Fibroblast of lung (primary cell): ENCODE measurements at places on chromosomes 1 and 21. TPM values are rescaled to one million over a fixed set of nuclear protein-coding genes. Genes with fewer than 3 reads are reported as not detected.
A peak's percentile ranks its signal among the peaks of the same experiment; 100 is the strongest.

GRCh38 chr1:214524824-214525223 lies 26.6 kb downstream of the PTPN14 start:
- DNase-seq: peak; percentile 65
- no peak overlapping the region for H3K4me3 ChIP-seq
- no peak overlapping the region for H3K27ac ChIP-seq
- peaks cover 3% of the 10 kb centered on the region for H3K4me1 ChIP-seq
- H3K36me3 ChIP-seq: no peaks in the 10 kb centered on the region
- H3K27me3 ChIP-seq: no peaks in the 10 kb centered on the region

Gene FAM167B
- 2.1 and 3.1 TPM in 2 replicates for total RNA-seq

GRCh38 chr1:109884242-109884891 lies 26.3 kb upstream of the CSF1 start:
- no peak overlapping the region for H3K4me3 ChIP-seq
- H3K27ac ChIP-seq: no peak overlapping the region
- H3K36me3 ChIP-seq: no peaks in the 10 kb centered on the region
- H3K27me3 ChIP-seq: no peaks in the 10 kb centered on the region
- DNase-seq: no peak
- no peaks in the 10 kb centered on the region for H3K4me1 ChIP-seq

- H3K4me1 ChIP-seq: peaks cover 5% of the 10 kb centered on the region
- no peaks in the 10 kb centered on the region for H3K27me3 ChIP-seq
- H3K36me3 ChIP-seq: no peaks in the 10 kb centered on the region
- H3K27ac ChIP-seq: no peak overlapping the region
- no peak for DNase-seq
Observed at GRCh38 chr1:46619656-46620258, 3.1 kb upstream of the MOB3C start.

DNA sequence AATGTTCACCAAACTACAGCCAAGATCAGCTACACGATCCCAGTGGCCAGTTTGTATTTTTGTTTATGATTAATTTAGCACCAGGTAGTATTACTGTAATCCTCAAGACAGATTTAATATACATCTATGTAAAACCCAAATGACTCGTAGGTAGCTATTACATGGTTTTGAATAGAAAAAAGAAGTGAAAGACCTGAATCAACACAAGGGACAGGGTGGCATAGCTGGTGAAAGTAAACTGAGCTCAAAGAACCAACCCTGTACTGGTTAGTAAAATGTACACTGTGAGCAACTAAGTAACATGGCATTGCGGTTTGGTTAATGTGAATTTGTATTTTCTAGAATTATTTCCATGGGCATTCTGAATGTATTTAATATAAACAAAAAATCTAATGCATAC lies 8.8 kb downstream of the GPATCH2 start:
- no peaks in the 10 kb centered on the region for H3K36me3 ChIP-seq
- H3K27ac ChIP-seq: no peak overlapping the region
- no peaks in the 10 kb centered on the region for H3K27me3 ChIP-seq
- no peak for DNase-seq
- H3K4me3 ChIP-seq: no peak overlapping the region

GRCh38 chr1:87318056-87318650 lies 10.5 kb upstream of the LMO4 start:
- no peaks in the 10 kb centered on the region for H3K4me1 ChIP-seq
- H3K27me3 ChIP-seq: no peaks in the 10 kb centered on the region
- no peak for DNase-seq
- H3K27ac ChIP-seq: no peak overlapping the region

DNA sequence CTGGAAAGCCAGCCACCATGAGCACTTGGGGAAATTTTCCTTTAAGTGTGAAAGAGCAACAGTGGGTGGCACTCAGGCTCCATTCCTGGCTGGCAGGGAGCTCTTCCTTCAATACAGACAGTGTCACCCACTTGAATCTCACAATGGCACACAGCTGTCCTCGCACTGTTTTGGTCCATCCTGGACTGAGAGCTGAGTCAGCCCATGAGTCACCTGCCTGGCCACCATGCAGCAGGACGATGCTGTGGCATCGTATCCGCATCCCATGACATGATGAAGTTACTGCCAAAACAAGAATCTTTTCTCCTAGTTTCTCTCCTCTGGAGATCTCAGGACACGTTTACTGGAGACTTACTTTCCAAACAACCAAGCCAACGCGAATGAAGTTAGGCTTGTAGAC lies 6.0 kb downstream of the TMPRSS2 start:
- H3K4me3 ChIP-seq: no peak overlapping the region
- no peak overlapping the region for H3K27ac ChIP-seq
- no peaks in the 10 kb centered on the region for H3K36me3 ChIP-seq

GRCh38 chr1:36988741-36989193 lies 45.5 kb downstream of the GRIK3 start:
- DNase-seq: no peak
- H3K36me3 ChIP-seq: no peaks in the 10 kb centered on the region
- H3K27me3 ChIP-seq: no peaks in the 10 kb centered on the region
- H3K4me1 ChIP-seq: no peaks in the 10 kb centered on the region
- no peak overlapping the region for H3K27ac ChIP-seq
- H3K4me3 ChIP-seq: no peak overlapping the region

DNA sequence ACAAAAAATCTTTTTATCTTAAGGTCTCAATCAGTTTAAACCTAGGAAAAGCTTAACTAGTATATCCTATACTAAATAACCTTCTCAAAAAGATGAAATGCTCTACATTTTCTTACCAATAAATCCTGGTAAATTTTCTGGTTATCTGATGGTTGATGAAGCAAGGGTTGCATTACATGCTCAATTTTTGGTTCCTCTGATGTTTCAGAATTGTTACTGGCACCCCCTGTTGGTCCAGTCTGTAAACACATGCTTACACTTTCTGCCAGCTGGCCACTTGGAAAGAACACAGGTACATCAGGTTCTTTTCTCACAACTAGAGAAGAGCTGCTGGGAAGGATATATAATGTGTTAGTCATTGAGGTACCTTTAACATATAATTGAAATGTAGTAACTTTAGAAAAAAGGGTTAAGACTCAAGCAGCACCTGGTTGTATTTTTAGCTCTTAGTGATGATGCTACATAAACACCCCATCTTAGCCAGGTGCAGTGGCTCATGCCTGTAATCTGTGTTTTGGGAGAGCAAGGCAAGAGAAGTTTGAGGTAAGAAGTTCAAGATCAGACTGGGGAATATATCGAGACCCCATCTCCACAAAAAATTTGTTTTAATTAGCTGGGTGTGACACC lies 30.9 kb upstream of the TAL1 start:
- no peak overlapping the region for H3K4me3 ChIP-seq
- DNase-seq: peak; percentile 29
- no peak overlapping the region for H3K27ac ChIP-seq

- no peak overlapping the region for H3K4me3 ChIP-seq
- H3K27me3 ChIP-seq: no peaks in the 10 kb centered on the region
- peak; percentile 83 for DNase-seq
- H3K27ac ChIP-seq: peak overlapping the region; percentile 86
- peaks cover 46% of the 10 kb centered on the region for H3K4me1 ChIP-seq
- peaks cover 8% of the 10 kb centered on the region for H3K36me3 ChIP-seq
Observed at GRCh38 chr1:181094416-181095212, 6.1 kb downstream of the IER5 start.

Gene WLS
- 85.5 and 156 TPM in 2 replicates for total RNA-seq

GRCh38 chr1:4273747-4274146 lies 373.7 kb upstream of the C1orf174 start:
- H3K4me3 ChIP-seq: no peak overlapping the region
- H3K36me3 ChIP-seq: no peaks in the 10 kb centered on the region
- no peaks in the 10 kb centered on the region for H3K27me3 ChIP-seq
- no peaks in the 10 kb centered on the region for H3K4me1 ChIP-seq
- no peak overlapping the region for H3K27ac ChIP-seq

GRCh38 chr1:67713057-67713846 lies 28.3 kb downstream of the GADD45A start:
- no peaks in the 10 kb centered on the region for H3K36me3 ChIP-seq
- no peaks in the 10 kb centered on the region for H3K27me3 ChIP-seq
- no peak overlapping the region for H3K4me3 ChIP-seq
- H3K4me1 ChIP-seq: peaks cover 28% of the 10 kb centered on the region

Gene SLC30A10
- not detected in 2 replicates for total RNA-seq

GRCh38 chr1:243244432-243244841 lies 10.6 kb downstream of the CEP170 start:
- H3K36me3 ChIP-seq: no peaks in the 10 kb centered on the region
- peak overlapping the region; percentile 23 for H3K27ac ChIP-seq

Gene OR2L3
- under 0.01 TPM in 1 of 2 replicates, not detected in the other for total RNA-seq

- H3K27me3 ChIP-seq: no peaks in the 10 kb centered on the region
- H3K4me3 ChIP-seq: peak within 1 kb of the TSS; percentile 79
- DNase-seq: peak; percentile 97
- H3K36me3 ChIP-seq: peaks cover 2% of the 10 kb centered on the region
- H3K27ac ChIP-seq: peak within 1 kb of the TSS; percentile 92
Observed at GRCh38 chr1:204516180-204516879, at the start of gene MDM4. TSS of gene MDM4 (plus strand) at chr1:204516406. CDS start at chr1:204525519, 9,113 bp downstream.

GRCh38 chr21:44356636-44357035 lies 3.2 kb downstream of the TRPM2 start:
- no peaks in the 10 kb centered on the region for H3K36me3 ChIP-seq
- no peaks in the 10 kb centered on the region for H3K4me1 ChIP-seq
- no peak for DNase-seq
- no peak overlapping the region for H3K4me3 ChIP-seq
- H3K27ac ChIP-seq: no peak overlapping the region
- no peaks in the 10 kb centered on the region for H3K27me3 ChIP-seq

DNA sequence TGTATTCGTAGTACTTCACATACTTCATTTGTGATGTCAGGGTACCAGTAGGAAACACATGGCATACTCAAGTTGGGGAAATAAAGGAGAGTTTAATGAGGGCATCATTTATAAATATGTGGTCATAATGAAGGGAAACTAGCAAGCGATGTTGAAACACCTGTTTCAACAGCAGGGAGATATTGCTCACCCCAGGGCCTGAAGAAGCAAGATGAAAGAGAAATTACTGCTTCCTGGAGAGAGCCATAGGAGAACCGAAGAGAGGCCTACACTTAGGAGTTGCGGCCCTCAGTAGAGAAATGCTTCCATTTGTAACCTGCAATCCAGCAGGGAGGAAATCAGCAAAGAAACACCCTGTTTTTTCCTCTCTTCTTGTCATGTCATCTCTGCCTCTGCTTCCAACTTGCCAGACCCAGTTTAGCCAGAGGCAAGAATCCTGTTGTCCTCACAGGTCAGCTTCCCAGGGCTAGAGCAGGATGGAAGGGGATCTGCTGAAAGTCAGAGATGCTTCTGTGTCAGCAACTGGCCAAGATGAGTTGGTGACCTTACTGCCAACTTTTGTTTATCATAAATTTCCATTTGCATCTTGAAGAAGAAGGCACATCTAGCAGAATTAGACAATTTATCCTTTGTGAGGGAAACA lies 67.6 kb upstream of the TSPAN2 start:
- no peaks in the 10 kb centered on the region for H3K27me3 ChIP-seq
- H3K27ac ChIP-seq: no peak overlapping the region
- peaks cover 7% of the 10 kb centered on the region for H3K4me1 ChIP-seq

DNA sequence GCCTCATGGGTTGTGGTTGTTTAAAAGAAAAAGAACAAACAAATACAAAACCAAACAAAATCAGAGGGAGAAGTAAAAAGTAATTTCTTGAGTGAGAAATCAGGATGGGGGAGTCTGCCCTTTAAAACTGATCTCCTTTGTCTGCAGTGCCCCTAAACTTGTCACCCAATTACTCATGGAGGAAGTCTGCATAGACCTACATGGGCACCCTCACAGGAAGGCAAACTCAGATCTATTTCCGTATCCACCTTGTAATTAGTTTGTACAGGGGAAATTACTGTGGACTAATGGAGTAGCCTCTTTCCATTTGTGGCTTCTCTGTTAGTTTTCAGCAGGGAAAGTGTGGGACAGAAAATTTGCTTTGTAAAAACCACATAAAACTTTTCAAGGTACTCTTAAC lies 600.4 kb downstream of the ADGRL2 start:
- DNase-seq: no peak
- H3K4me3 ChIP-seq: no peak overlapping the region
- H3K36me3 ChIP-seq: no peaks in the 10 kb centered on the region
- H3K4me1 ChIP-seq: no peaks in the 10 kb centered on the region
- H3K27ac ChIP-seq: no peak overlapping the region

Gene WNT9A
- 1.0 and 5.3 TPM in 2 replicates for total RNA-seq

GRCh38 chr1:53137729-53138128 lies 4.7 kb downstream of the SLC1A7 start:
- H3K4me1 ChIP-seq: peaks cover 18% of the 10 kb centered on the region
- H3K4me3 ChIP-seq: no peak overlapping the region
- no peaks in the 10 kb centered on the region for H3K27me3 ChIP-seq
- no peaks in the 10 kb centered on the region for H3K36me3 ChIP-seq
- H3K27ac ChIP-seq: no peak overlapping the region

DNA sequence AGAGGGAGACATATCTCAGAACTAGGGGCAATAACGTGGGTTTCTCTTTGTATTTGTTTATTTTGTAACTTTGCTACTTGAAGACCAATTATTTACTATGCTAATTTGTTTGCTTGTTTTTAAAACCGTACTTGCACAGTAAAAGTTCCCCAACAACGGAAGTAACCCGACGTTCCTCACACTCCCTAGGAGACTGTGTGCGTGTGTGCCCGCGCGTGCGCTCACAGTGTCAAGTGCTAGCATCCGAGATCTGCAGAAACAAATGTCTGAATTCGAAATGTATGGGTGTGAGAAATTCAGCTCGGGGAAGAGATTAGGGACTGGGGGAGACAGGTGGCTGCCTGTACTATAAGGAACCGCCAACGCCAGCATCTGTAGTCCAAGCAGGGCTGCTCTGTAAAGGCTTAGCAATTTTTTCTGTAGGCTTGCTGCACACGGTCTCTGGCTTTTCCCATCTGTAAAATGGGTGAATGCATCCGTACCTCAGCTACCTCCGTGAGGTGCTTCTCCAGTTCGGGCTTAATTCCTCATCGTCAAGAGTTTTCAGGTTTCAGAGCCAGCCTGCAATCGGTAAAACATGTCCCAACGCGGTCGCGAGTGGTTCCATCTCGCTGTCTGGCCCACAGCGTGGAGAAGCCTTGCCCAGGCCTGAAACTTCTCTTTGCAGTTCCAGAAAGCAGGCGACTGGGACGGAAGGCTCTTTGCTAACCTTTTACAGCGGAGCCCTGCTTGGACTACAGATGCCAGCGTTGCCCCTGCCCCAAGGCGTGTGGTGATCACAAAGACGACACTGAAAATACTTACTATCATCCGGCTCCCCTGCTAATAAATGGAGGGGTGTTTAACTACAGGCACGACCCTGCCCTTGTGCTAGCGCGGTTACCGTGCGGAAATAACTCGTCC lies 1.3 kb upstream of the OLIG2 start:
- no peak for DNase-seq
- H3K36me3 ChIP-seq: no peaks in the 10 kb centered on the region
- H3K27me3 ChIP-seq: peaks cover 87% of the 10 kb centered on the region

GRCh38 chr1:111253876-111254275 lies 26.4 kb downstream of the CHI3L2 start:
- H3K4me3 ChIP-seq: no peak overlapping the region
- H3K27me3 ChIP-seq: peaks cover 19% of the 10 kb centered on the region
- no peaks in the 10 kb centered on the region for H3K36me3 ChIP-seq
- DNase-seq: no peak
- H3K27ac ChIP-seq: no peak overlapping the region
- H3K4me1 ChIP-seq: no peaks in the 10 kb centered on the region
